ENCODE measurements at places on chromosomes 13 and 19.

DNA sequence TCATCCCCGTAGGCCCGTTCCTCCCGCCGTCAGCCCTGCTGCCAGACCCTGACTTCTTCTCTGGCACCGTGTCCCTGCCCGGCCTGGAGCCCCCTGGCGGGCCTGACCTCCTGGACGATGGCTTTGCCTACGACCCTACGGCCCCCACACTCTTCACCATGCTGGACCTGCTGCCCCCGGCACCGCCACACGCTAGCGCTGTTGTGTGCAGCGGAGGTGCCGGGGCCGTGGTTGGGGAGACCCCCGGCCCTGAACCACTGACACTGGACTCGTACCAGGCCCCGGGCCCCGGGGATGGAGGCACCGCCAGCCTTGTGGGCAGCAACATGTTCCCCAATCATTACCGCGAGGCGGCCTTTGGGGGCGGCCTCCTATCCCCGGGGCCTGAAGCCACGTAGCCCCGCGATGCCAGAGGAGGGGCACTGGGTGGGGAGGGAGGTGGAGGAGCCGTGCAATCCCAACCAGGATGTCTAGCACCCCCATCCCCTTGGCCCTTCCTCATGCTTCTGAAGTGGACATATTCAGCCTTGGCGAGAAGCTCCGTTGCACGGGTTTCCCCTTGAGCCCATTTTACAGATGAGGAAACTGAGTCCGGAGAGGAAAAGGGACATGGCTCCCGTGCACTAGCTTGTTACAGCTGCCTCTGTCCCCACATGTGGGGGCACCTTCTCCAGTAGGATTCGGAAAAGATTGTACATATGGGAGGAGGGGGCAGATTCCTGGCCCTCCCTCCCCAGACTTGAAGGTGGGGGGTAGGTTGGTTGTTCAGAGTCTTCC is 1.3 kb upstream of the CLASRP start:
- DNase-seq = no peak

- no peak for DNase-seq
Observed at GRCh38 chr19:383922-384798, 24.8 kb downstream of the C2CD4C start.

- DNase-seq = no peak
Observed at GRCh38 chr13:25904830-25905229, 147.0 kb downstream of the SHISA2 start.

DNA sequence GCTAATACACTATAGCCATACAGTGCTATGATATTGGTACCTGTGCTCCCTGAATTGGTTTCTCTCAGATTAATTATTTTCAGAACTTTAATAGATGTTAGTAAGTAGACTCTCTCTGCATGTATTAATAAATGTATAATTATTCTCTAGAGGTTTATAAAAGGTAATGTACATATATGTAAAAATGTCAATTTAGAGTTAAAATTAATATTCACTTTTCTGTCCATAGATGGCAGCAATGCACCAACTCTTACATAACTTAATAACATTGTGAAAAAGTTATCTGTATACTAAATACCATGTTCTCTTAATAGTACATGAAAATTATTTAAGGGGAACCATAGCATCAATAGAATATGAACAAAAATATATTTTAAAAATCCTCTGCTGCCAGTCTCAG is 515.0 kb upstream of the KLHL1 start:
- DNase-seq = no peak

- DNase-seq = no peak
Observed at GRCh38 chr19:6849876-6850275, 37.5 kb upstream of the ADGRE1 start.

DNA sequence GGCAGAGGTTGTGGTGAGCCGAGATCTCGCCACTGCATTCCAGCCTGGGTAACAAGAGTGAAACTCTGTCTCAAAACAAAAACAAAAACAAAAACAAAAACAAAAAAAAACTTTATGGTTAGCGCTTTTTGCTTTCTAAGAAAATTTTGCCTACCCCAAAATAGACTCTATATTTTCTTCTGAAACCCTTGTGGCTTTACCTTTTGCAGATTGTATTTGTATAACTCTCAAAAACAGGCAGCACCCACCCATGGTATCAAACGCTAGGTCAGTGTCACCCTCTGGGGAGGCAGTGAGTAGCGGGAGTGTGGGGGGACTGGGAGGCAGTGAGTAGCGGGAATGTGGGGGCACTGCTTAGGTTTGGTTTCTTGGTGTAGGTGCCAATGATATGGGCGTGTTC is 7.5 kb upstream of the SLC39A3 start:
- no peak for DNase-seq

DNA sequence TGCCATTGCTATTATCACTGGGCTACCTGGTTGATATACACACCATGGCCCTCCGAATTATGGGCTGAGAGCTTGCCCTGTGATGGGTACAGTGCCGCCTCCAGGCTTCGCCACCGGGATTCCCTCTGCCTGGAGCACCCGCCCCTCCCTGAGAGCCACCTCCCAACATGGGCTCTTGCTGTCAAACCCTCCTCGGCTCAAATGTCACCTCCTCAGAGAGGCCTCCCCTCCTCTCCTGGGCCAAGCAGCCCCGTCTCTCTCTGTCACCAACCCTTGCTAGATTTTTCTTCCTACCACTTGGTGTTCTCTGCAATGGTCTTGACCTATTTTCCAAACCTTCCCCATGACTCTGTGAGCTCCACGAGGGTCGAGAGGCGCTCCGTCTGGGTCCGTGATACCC is 12.2 kb upstream of the TLE2 start:
- no peak for DNase-seq

- no peak for DNase-seq
Observed at GRCh38 chr13:26727122-26727521, 33.5 kb downstream of the GPR12 start.

DNA sequence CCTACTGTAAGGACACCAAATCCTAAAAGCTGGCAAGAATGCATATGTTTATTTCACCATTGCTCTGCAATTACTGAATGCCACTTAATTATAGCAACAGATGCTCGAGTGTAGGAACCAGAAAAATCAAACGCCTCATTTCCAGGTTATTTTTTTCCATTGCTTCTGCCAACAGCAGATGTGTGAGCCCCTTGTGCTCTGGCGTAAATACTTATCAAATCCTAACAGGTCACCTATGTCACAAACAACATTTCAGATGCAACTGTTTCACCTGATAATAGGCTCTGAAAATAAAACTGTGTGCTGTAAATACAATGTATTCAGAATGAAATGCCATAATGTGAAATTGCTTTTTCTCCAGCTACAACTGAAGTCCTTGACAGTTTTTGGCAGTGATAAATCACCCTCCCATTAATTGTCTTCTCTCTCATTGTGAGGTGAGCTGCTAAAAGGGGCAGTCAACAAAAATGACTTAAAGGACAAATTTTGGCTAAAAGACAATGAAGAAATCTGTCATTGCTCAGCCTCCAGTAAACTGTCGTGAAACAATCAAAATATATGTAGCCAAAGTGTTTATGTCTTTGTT is 344.0 kb downstream of the DACH1 start:
- DNase-seq = no peak

DNA sequence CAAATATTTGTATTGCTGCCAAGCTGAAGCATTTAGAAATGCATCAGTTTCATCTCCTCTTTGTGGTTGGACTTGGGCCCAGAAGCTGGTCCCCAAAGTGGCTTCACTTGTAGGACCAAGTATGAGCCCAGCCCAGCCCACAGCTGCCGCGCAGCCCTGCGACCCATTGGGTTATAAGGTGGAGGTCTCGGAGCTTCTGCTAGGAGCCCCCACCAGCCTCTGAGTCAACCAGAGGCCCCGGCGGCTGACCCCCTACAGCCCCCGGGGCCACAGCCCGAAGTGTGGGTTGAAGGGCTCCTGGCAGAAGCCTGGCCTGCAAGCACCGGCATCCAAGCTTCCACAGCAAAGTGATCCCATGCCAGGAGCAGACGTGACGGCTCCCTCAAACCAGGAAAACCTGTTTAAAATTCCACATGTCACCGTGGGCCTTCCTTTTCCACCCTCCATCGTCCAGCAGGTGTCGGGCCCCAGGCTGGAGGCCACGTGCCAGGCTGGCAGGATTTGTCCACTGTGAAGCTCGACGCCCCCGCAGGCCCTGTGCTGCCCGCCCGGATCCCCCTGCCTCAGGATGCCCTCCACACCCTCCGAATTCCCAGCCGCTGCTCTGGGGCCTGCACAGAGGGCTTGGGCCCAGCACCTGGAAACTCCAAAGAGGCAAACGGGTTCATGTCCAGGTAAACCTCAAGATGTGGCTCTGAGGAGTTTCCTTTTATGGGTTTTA is 54.7 kb downstream of the C13orf46 start:
- no peak for DNase-seq

DNA sequence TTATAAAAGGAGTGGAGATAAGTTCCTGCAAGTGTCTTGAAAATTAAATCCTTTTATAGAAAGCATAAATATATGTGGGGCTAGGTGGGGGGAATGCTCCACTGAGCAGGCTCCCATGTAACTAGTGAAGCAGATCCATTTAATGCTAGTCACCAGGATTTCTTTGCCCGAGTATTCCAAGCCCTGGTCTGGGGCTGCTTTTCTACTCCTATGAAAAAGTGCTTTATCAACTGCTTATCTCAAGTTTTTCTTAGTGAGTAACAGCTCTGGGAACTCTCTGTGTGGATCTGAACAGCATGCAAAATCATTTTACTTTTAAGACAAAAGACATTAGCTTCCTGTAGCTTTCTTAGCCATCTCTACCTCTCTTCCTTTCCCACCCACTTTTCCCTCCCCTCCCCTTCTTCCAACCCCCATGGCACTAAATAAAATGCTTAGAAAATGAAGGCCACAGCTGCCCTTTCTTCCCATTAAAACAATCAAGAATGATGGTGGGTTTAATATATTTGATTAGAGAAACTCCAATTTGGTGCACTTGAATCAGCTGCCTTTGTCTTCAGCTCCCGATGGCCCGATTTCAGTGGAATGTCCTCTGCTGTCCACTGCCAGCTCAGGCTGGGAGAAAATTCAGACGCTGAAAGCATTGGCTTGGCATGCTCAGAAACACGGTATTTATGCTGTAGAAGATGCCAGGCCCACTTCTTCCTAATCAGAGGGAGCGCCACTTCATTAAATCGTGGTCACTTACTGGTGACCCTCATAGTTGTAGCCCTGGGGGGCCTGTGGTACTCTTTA is 475.1 kb downstream of the FOXO1 start:
- no peak for DNase-seq

GRCh38 chr19:2034729-2035589 is 16.1 kb downstream of the MKNK2 start:
- no peak for DNase-seq

All from CD4-positive, alpha-beta T cell treated with Interleukin-4 for 4 hours (primary cell).